BJ (cell line): ENCODE measurements at places on chromosomes 4 and X.

DNA sequence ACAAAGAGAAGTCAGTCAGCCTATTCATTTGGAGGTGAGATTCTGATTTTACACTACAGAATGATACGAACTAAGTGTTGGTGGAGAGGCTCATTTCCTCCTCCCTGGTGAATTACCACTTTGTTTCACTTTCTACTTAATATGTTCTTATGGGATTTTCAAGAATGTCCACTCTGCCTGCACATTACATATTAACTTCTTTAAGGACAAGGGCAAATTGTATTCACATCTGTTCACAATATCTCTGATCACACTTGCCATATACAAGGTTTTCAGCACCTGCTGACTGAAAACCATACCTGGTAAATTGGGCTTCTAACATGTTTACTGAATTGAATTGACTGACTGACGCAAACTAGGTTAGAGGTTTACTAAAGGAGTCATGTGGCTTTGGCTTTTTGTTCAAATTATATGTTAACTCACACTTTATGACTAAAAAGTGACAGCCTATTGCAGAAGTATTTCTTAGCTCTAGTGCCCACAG, 188.4 kb upstream of the MBNL3 start:
- DNase-seq: no peak

DNA sequence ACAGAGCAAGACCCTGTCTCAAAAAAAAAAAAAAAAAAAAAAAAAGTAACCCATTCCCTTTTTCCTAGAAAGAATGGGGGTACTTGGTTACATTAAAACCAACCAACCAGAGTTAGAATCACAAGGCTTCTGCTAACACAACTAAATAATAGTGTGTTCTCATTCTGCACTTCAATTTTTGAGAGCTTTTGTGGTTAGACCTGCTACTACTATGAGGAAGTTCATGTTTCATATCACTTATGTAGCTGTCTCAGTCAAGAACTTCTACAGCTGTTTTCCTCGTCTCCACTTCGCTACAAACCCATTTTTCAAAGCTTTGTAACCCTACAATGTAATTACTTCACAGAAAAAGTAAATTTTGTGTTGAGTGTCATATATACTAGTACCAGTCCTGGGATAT, 58.3 kb downstream of the PDHA2 start:
- no peak for DNase-seq

DNA sequence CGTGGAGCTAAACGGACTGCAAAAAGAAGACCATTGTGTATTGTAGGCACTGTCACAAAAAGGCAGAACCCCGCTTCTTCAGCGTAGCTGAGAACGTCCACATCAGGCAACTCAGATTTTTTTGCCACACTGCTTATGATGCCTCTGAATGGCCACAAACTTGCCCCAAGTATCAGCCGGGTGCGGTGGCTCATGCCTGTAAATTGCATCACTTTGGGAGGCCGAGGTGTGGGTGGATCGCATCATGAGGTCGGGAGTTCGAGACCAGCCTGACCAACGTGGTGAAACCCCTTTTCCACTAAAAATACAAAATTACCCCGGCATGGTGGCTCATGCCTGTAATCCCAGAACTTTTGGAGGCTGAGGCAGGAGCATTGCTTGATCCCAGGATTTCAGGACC, 14.9 kb upstream of the IL3RA start:
- DNase-seq: no peak

GRCh38 chrX:38927592-38927991, 126.3 kb downstream of the MID1IP1 start:
- no peak for DNase-seq

- no peak for DNase-seq
Measured at GRCh38 chr4:138409670-138410069, 167.5 kb upstream of the SLC7A11 start.

DNA sequence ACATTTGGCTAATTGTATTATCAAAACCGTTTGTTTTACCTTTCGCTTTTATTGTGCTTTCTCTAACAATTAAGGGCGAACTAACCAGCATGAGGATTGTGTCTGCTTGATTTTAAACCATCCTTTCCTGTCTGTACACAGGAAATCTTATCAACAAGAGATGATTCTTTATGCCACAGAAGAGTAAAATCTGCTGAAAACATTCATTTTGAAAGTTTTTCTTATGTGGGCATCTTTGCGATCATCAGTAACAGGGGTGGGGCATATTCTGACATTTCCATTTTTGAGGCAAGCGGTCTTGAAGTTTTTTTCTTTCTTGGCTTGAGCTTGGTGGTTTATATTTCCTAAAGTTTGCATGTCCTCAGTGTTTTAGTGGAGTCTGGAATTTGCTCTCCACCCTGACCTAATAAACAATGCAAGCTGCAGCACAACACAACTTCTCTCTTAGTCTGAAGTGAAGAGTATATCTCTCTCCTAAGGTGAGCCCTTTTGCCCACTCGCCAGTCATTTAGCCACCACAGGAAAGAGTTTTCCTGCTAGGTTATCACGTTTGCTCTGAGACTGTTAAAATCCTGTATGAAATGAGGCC, 26.6 kb downstream of the NFKB1 start:
- DNase-seq: no peak

DNA sequence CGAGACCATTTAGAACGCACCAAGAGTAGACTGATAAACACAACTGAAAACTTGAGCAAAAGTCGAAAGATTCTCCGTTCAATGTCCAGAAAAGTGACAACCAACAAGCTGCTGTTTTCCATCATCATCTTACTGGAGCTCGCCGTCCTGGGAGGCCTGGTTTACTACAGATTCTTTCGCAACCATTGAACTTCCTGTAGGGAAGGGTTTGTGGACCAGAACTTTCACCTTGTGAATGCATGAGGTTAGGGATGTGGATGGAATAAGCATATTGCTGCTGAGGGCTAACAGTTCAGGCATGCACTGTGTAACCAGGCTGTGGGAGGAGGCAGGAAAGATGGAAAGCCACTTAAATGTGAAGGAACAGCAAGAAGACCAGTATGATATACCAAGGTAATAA, 20.9 kb upstream of the ING2 start:
- DNase-seq: no peak

DNA sequence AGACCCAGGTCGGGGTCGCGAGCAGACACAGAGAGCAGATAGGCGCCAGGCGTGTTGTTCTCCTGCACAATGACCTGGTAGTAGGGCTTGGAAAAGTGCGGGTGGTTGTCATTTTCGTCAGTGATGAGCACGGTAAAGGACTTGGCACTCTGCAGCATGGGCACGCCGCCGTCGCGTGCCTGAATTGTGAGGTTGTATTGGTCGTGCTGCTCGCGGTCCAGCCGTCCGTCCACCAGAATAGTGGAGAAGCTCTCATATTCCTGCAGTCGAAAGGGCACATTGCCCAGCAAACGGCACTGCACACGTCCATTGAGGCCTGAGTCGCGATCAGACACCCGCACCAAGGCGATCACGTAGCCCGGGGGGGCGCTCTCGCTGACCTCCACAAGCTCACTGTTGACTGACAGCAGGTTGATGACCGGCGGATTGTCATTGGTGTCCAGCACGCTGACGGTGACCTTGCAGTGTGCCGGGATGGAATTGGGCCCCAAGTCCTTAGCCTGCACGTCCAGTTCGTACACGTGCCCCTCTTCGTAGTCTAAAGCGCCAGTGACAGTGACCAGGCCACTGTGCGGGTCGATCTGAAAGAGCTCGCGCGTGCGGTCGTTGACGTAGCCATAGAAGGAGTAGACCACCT, 2.8 kb downstream of the PCDH19 start:
- no peak for DNase-seq

DNA sequence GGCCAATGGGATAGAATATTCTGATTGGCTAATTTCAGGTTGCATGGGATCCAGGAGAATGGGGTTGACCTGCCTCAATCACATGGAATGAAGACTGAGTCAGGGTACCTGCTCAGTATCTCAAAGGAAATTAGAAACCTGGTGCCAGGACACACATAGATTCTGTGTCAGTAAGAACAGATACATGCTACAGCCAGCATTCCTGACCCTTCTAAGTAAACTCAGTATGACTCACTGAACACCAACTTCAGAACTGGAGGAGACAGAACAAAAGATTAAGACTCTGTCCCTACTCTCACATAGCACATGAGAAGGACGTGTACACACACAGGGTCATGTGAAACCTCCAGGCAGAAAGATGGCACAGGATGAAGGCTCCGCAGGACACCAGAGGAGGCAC, 54.5 kb downstream of the FAM184B start:
- no peak for DNase-seq

GRCh38 chr4:121594796-121595526, 101.8 kb downstream of the ANXA5 start:
- peak; percentile 20 for DNase-seq

DNA sequence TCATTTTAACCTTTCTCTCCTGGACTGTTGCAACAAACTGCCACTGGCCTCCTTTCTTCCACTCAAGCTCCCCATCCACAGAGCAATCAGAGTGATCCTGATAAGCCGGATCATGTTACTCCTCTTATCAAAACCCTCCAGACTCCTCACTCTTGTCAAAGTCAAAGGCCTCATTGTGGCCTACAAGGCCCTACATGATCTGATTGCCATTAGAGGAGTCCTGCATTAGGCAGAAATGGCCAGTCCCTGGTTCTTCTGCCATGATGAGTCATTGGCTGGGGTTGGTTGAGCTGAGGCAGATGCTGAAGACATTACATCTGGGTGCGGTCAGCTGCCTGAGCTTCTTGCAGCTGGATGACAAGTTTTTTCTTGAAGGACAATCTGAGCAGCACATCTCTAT, 32.7 kb upstream of the CASK start:
- DNase-seq: no peak

DNA sequence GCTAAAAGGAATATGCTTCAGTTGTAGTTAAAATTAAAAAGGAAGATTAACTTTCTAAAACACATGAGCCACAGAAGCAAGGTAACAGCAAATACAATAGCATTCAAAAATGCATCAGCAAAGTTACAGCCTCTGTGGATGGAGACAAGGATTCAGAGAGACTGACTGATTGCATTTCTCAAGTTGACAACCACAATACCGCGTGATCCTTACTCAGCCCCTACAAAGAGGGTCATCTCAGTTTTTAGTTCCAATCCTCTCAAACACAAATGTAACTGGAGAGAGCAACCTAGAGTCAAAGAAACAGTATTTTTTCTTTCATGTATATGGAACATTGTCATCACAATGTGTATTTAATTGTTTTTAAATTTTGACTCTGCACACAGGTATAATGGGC, 14.2 kb upstream of the C1QTNF7 start:
- DNase-seq: no peak

DNA sequence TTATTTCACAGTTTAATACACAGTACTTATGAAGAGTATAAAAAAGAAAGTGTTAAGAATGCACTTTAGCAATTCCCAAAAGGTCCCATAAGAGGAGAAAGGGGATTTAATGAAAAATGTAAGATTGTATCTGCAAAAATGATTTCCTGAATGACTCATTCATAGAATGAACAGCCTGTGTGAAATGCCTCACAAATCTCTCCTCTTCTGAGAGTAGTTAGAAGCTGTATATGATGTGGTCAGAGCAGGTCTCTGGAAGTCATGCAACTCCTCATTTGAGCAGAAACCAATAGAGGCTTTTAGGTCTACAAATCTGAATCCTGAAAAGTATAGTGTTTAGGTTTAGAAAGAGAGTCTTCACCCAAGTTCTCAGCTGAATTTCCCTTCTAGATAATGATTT, 381.3 kb upstream of the INTU start:
- DNase-seq: no peak

DNA sequence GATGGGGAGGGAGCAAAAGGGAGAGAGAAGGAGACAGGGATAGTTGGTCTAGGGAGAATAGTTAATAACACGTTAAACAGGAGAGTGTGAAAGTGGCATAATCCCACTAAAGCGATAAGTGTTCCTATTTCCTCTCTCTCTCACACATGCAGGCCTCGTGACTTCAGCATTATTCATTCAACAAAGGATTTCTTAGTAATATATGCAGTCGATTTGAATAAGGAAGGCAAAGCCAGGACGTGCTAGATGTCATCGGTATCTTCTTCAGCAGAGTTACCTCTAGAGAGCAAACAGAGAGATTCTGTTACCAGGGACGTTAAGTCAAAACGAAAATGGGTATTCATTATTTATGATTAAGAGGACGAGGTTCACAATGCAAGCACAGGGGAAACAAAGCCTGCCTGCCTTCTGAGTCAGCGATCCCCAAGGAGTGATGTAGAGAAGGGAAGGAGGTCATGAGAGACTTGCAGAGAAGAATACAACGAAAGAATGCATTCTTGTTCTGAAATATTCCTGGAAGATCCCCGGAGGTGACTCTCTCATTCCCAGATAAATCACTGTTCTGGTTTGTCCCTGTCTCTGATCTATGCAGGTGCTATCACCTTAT, 1048.4 kb downstream of the NLGN4X start:
- no peak for DNase-seq

- DNase-seq: no peak
Measured at GRCh38 chrX:23552303-23552702, 115.0 kb upstream of the PRDX4 start.

- no peak for DNase-seq
Measured at GRCh38 chr4:175373031-175373430, 439.0 kb downstream of the GPM6A start.

DNA sequence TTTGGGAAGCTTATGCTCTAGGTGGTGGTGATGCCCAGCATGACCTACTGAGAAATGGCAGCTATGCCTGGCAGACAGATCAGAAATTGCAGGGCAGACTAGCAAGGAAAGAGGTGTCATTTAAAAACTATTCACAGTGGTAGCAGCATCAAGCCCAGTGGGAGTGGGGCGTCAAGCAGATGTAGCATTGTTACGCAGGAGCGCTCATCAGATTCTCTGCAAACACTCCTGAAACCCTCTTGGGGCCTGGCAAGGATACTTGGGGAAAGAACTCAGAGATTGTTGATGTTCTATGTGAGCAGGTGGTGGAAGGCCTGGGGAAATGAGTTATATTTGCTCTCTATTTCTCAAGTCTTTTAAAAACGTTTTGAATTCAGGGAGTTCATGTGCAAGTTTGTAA, 437.6 kb downstream of the RAPGEF2 start:
- no peak for DNase-seq

- DNase-seq: no peak
Measured at GRCh38 chr4:136562834-136563233, 969.5 kb downstream of the PCDH18 start.

DNA sequence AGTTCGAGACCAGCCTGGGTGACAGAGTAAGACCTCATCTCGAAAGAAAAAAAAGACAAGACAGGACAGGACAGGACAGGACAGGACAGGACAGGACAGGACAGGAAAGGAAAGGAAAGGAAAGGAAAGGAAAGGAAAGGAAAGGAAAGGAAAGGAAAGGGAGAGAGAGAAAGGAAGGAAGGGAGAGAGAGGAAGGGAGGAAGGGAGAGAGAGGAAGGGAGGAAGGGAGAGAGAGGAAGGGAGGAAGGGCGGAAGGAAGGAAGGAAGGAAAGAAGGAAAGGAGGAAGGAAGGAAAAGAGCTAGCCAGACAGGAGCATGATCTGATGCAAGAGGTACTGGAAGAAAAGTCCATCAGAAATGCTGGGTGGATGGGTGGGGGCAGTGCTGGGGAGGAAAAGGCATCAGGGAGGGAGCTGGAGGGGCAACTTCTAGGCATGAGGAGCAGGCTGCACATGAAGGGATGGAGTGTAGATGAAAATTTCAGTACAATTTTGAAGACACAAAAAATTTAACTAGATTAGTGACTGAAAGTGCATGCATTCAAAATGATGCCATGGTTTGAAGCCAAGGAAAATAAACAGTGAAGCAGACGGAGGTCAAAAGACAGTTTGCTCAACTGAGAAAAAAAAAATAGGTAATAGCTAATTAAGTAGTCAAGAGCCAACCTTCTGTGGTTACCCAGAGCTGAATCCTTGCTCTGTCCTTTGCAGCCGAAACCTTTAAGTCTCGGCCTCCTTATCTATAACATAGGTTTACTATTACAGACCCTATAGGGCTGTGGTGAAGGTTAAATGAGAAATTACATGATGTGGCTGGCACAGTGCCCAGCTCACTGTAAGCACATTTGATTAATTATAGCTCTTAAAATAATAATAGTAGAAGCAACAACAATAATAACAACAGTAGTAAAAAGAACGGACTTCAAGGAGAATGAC, 59.9 kb downstream of the ZNF827 start:
- DNase-seq: no peak
